ENCODE measurements at places on chromosomes 2 and 18. TPM values are rescaled to one million over a fixed set of nuclear protein-coding genes. Genes with fewer than 3 reads are reported as not detected.

DNA sequence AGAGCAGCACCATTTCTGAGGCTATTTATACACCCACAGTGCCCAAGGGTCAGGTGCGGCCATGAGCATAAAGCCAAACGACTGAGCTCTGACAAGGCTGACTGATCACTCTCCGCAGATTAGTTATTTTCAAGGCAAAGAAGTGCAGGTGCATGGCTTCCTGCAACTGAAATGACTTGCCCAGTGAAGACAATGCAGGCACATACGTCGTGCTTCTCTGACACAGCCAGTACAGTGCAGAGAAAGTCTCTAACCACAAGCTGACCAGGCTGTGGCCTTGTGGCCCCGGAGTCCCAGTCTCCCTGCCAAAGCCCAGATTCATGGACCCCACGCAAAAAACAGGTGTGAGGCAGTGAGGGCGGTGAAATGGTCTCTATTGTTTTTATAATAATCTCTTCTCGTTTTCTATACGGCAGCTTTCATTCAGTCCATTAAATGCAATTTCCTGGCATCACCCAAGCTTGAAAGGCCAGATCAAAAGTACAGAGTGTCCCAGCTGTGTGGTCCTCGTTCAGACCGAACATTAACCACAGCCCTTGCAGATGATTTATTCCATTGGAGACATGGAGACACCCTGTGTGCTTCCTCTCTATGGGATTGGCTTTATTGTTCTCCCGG lies 447.0 kb upstream of the ID2 start:
- no peak for DNase-seq

- no peak for DNase-seq
These were observed 429.2 kb downstream of the TNS1 start for GRCh38 chr2:217573571-217573970.

DNA sequence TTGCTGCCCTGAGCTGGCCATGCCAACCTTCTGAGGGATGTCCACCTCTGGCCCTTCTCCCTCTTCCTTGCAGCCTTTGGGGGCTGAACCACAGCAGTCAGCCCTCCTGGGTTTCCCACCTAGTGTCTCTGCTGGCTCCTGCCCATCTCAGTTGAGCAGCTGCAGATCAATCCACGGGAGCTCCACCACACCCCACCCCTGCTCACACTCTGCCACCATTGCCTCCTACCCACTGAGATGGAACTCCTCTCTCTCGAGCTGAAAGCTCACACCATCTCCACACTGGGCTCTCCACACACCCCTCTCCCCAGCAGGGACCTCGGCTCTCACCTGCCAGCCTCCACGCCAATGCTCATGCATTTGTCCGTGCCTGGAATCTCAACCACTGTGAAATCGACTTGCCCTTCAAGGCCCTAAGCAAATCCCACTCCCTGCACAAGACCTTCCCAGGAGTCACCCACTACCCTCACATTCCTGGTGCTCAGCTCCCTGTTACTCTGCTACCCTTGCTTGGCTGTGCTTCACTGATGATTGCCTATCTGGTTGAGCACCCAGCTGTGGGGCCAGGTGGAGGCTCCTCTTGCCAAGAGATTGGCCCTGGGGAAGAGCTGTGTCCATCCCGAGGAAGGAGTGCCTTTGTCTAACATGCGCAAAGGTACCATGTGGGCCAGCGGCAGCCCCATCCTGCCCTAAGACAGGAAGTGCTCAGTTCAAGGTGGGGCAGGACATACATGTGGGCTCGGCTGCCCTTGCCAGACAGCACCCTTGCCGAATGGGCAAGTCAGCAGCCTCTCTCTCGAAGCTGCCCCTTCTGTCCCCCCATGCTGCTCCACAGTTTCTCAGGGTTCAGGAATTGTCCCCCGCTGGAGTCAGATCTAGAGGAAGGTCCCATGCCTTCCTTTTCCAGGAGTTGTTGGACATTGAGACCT lies 208.7 kb downstream of the CYP26B1 start:
- no peak for DNase-seq

Gene SPP2
- not detected for total RNA-seq

DNA sequence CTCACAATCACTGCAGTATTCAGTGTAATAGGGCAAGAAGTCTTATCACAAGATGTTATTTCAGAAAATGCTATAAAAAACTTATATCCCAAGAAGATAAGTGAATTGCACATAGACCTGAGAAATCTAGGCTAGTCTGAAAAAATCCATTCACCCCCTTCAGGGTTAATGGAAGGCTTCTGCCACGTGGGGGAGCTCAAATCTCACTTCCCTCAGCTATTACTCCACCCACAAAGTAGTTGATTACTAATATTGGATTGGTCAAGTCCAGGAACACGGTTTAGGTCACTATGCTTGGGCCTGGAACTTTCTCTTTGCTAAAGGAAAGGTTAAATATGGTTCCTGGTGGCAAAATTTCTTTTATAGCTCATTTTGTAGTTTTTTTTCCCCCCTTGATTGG lies 51.2 kb upstream of the ADAM23 start:
- DNase-seq: peak; percentile 42

DNA sequence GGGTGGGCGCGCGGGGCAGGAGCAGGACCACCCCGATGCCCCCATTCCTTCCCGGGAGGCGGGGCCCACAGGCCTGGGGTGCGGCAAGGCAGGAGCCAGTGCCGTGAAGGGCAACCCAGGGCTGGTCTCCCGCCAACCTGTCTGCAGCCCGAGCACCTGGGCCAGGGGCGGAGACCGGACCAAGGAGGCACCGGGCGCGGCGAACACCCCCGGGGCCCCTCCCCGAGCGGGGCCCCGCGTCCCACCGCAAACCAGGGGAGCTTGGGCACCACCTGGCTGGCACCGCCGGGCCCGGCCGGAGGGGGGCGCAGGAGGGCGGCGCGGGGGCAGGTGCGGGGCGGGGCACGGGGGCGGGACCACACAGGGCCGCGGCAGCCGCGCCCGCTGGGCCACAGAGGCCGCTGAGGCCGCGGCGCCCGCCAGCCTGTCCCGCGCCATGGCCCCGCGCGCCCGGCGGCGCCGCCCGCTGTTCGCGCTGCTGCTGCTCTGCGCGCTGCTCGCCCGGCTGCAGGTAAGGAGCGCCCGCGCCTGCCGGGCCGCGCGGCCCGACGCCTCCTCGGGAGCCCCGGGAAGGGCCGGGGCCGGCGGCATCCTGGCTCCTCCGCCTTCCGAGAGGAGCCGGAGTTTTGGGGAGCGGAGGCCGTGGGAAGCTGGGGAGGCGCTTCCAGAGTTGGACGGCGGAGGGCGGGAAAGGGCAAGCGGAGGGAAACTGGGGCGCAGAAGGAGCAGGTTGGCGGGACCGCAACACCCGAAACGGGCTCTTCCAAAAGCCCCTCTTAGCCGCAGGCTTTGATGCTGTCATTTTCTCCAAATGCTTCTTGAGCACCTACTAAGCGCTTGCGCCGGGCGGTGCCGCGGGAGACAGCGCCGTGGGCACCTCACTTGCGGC lies at the start of gene TNFRSF11A:
Gene TNFRSF11A, plus strand, starts transcription at position 394 of the 889 bp plus-strand sequence. Its CDS starts 43 bp downstream, at position 437.
- DNase-seq: peak; percentile 67

DNA sequence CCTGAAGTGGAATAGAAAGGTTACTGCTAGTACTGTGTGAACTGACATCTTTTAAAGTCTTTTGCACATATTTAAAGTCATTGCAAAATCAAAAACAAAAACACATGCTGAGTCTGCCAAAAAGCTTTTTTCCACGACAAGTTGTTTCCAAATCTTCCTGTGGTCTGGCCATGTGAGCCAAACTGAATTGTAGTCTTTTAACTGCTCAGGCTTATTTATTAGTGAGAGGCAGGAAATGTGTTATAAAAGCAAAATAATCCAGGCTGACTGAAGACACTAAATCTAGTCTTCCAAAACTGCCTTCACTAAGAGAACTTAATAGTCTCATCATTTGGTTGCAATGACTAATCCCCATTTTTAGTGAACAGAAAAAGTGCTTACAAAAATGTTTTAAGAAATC lies 2.3 kb downstream of the KRCC1 start:
- no peak for DNase-seq

DNA sequence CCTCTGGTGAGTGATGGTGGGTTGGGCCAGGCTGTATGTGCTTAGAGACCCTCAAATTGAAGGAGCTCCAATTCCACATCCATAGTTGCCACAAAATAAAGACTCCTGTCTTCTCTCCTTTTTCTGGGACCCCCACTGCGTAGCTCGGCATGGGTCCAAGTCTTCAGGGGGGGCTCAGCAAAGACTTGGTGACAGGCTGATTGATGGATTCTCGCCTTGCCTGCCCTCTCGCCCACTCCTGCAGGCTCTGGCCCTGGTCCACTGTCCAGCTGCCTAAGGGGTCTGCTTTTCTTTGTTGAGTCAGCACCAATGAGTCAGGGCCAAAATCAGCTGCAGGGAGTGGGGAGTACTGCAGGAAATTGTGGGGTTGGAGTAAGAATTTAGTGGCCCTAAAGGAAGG lies 21.5 kb downstream of the RPL37A start:
- DNase-seq: no peak

- DNase-seq: no peak
These were observed 25.5 kb upstream of the E2F6 start for GRCh38 chr2:11491348-11491933.

Measured in activated CD8-positive, alpha-beta T cell treated with anti-CD3 and anti-CD28 coated beads for 36 hours (primary cell).